ENCODE measurements at places on chromosomes 4 and X. TPM values are rescaled to one million over a fixed set of nuclear protein-coding genes. Genes with fewer than 3 reads are reported as not detected.

DNA sequence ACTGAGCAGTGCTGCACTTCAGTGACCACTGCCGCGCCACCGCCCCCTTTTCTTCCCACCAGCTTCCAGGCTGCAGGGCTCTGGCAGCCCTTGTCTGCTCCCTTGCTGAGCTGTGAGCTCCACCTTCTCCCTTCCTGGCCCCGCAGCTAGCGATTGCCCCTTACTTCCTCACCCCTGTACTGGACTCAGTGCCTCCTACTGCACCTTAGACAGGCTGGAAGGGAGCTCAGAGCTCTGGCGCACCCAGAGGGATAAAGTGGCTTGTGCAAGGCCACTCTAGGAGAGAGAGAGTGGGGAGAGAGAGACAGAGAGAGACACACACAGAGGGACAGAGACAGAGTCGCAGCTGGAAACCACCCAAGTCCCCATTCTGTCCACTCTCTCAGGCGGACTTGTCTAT, 6.0 kb downstream of the RASL11B start:
- DNase-seq, result no peak

GRCh38 chr4:85748654-85749053, 273.7 kb downstream of the ARHGAP24 start:
- no peak for DNase-seq

GRCh38 chr4:171622729-171623128, 190.5 kb upstream of the GALNTL6 start:
- DNase-seq, result no peak

NUDT11 gene
- 4.1 TPM for polyA plus RNA-seq

TAF9B gene
- 19.1 TPM for polyA plus RNA-seq

LEF1 gene
- 400 TPM for polyA plus RNA-seq

MAML3 gene
- polyA plus RNA-seq, result 1.6 TPM
